Activated CD8-positive, alpha-beta memory T cell treated with anti-CD3 and anti-CD28 coated beads, Interleukin-2, amount 50 U/mL, for 48 hours (primary cell): ENCODE measurements at places on chromosomes 2 and 18.

GRCh38 chr2:62489162-62489561 is 16.8 kb downstream of the TMEM17 start:
- no peak for DNase-seq

DNA sequence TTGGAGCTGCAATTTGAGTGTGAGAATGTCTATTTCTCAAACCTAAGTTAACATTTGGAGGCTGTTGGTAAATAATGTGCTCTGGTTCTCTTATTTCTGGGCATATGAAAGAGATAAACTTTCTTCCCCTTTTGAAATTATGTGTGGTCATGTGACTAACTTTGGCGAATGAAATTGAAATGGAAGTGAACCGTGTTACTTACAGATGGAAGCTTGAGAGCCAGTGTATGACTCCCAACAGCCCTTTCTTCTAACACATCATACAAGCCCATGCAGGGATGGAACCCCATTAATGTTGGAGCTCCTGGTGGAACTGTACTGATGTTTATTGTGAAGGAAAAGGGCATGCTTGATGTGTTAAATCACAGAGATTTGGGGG is 725.8 kb downstream of the TSN start:
- DNase-seq = no peak

GRCh38 chr2:25374411-25374810 is 32.7 kb upstream of the DNMT3A start:
- DNase-seq = no peak

DNA sequence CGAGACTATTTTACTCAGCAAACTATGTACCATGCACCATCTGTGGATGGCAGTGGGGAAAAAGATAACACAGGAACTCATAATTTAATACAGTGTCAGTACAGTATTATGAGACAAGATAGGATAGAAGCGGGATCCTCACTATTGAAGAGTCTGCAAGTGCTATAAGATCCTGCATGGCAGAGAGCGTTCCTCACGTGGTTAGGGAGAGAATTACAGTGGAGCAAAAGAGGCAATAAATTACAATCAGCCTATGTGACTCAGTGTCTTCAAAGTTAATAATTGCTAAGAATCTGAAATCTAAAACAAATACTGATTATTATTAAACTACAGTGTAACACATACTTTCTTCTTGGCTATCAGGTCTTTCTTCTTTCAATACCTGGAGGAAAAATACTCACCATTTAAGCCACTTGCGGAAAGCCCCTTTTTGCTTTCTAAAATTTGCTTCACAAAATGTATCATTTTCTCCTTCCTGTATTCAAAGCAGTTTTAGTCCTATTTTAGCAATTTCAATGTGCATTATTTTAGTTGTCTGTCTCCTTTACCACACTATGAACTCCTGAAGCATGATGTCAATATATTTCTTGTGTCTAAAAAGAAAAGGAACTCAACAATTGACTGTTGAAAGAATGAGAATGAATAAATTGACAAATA is 342.9 kb downstream of the SPAG16 start:
- no peak for DNase-seq

- DNase-seq = peak; percentile 78
Observed at GRCh38 chr2:97745474-97746174, 32.2 kb downstream of the ZAP70 start.

DNA sequence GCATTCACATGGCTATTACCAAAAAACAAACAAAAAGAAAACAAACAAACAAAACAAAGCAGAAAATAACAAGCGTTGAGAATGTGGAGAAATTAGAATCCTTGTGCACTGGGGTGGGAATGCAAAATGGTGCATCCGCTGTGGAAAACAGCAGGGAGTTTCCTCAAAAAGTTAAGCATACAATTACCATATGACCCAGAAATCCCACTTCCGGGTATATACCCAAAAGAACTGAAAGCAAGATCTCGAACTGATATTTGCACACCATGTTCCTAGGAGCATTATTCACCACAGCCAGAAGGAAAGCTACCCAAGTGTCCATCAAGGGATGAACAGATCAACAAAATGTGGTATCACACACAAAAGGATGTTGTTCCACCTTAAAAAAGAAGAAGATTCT is 17.9 kb upstream of the TEX51 start:
- DNase-seq = no peak

DNA sequence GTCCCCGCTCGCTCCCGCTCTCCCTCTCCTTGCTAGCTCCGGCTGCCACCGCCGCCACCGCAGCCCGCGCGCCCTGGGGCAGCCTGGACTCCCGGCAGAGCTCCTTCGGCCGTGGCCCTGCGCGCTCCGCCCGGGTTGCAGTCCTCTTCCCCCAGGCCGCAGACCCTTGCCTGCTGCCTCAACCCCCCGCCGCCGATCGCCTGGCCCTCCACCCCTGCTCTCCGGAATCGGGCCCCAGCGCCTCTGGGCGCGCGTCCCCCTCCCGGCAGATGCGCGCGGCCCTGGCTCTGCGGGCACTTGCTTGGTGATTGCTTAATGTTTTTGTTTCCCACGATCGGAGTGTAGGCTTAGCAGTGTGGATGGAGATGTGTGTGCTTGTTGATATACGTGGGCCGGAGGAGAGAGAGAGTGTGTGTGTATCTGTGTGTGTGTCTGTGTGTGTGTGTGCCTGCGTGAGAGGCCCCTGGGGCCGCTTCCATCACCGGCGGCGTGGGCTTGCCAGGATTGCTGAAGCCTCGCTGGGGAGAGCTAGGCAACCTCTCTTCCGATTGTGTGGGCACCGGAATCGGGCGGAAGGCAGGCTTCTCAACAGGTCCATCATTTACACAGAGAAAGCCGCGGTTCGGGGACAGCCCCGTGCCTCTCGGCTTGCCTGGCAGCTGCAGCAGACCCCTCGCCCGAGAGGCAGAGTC is 877 bp downstream of the INHBB start:
- peak; percentile 59 for DNase-seq

- DNase-seq = no peak
Observed at GRCh38 chr18:36158266-36158867, 28.7 kb downstream of the ELP2 start.

GRCh38 chr2:144702051-144702450 is 182.1 kb upstream of the ZEB2 start:
- DNase-seq = no peak

GRCh38 chr18:26082475-26082874 is 7.9 kb downstream of the SS18 start:
- DNase-seq = no peak

GRCh38 chr2:67169417-67170140 is 227.6 kb upstream of the ETAA1 start:
- no peak for DNase-seq

DNA sequence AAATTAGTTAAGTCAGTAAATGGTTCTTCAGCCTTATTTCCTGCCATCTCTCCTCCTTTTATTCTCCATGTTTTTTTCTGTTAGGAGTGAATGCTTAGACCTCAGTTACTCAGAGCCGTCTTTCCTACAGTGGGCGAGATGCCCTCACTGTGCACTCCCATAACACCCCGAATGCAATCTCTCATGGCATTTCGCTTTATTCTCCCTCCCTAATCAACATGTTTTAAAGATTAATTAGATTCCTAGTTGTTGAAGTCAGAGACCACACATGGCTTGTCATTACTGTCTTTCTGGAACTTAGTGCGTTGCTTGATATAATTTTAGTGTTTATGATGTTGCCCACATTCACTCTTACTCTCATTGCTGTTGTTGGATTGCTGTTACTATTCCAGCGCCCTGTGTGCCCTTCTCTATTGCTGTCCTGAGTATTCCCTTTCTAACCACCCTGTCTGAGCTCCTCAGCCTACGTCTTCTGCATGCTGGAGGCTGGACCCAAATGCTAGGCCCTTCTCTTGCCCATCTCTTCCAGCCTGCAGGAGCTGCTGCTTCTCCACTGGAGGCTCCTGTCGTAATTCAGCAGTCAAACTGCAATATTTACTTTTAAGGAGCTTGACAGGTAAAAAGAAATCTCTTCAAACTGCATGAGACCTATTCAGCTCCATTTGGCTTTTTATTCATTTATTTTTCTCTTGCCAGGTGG is 99.3 kb downstream of the MAP2 start:
- DNase-seq = no peak

DNA sequence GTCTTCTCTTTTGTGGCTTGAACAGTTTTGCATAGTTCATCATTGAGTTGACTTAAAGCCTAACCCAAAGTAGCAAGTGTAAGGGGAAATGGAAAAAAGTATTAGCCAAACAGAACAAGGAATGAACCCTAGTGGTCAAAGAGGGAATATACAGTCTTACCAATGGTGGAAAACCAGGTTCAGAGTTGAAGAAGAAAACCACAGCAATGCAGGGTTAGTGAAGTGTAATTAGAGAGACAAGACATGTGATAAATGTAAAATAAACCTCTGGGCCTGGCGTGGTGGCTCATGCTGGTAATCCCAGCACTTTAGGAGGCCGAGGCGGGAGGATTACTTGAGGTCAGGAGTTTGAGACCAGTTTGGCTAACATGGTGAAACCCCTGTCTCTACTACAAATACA is 2.4 kb downstream of the TTN start:
- no peak for DNase-seq

DNA sequence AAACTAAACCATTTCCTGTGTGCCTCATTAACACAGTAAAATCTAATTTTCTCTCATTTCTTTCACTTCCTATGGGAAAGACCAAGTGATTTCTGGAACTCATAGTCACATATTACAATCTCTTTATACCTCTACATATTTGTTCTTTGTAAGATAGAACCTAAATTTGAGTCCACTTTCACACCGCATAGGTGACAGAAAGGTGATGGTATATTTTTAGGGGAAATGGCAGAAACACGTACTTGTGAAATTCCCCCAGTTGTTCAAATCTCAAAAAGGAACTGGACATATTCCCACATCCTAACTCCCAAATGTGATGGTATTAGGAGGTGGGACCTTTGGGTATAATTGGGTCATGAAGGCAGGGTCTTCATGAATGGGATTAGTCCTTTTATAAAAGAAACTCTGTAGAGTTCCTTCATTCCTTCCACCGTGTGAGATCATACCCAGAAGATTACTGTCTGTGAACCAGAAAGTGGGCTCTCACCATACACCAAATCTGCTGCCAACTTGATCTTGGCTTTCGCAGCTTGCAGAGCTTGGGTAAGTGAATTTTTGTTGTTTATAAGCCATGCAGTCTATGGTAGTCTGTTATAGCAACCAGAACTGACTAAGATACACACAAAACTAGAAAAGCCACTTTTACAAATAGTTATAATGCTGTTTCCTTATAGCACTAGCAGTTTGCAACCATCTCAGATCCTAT is 542.1 kb downstream of the DSC3 start:
- no peak for DNase-seq

DNA sequence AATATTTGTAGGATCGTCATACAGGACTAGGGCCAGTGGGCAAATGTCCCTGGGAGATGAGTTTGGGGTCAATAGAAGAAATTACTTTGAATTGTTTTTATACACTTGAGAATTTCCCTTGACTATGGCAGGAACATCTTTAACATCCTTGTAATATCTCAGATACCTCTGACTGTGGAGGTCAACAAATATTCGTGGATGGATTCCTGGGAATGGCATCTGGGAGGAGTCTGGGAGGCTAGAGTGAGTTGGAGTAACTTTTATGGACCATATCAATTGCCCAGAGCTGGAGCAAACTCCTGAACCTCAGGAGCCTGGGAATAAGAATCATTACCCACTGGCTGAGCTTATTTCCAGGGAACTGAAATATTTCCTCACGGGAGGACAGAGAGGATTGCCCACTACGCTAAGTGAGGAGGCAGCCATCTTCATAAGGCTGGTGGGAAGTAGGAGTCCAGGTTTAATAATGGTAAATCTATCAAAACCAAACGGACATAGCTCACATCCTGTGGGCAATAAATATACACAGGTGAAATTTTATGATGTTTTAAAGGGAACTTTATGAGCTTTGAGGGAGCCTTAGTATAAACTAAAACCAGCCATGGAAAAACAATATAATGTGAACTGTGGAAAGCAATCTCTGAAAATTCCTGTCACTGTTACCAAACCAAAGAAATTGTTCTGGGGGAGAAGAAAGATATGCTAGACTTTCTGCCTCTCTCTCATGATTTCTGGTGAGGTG is 44.4 kb upstream of the LCLAT1 start:
- DNase-seq = no peak

- no peak for DNase-seq
Observed at GRCh38 chr2:41878716-41879234, 169.0 kb upstream of the PKDCC start.

- no peak for DNase-seq
Observed at GRCh38 chr2:18899725-18900124, 310.4 kb upstream of the NT5C1B start.

GRCh38 chr18:48555465-48555995 is 16.7 kb downstream of the CTIF start:
- no peak for DNase-seq

- DNase-seq = no peak
Observed at GRCh38 chr2:72210470-72210869, 62.8 kb upstream of the CYP26B1 start.

GRCh38 chr2:241859017-241859435 is 332 bp upstream of the PDCD1 start:
- no peak for DNase-seq

DNA sequence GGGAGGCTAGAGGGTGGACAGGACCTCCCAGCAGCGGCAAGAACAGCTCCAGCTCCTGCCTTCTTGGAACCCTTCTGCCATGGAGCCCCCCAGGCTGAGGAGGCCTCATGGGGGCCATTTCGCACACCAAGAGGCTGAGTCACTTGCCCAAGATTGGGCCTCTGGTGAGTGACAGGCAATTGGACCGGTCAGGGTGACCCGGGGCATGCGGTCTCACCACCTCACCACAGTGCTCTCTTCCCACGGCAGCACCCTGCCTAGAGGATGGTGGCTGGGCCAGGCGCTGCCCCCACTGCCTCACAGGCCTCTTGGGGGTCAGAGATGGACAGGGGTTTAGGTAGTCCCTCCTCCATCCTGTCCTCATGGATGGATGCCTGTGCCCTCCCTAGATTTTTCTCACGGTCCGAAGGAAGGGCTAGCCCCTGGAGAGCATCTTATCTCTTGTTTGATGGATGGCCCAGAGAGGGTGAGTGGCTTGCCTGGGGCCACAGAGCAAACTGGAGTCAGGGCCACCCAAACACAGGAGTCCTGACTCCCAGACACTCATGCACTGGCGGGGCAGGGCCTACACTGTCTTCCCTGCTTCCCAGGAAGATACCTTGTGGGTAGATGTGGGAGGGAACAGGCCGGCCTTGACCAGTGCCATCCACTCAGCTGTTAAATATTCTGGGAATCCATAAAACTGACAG is 119.2 kb downstream of the INHBB start:
- no peak for DNase-seq

GRCh38 chr18:10798727-10799550 is 273.1 kb downstream of the NAPG start:
- no peak for DNase-seq

DNA sequence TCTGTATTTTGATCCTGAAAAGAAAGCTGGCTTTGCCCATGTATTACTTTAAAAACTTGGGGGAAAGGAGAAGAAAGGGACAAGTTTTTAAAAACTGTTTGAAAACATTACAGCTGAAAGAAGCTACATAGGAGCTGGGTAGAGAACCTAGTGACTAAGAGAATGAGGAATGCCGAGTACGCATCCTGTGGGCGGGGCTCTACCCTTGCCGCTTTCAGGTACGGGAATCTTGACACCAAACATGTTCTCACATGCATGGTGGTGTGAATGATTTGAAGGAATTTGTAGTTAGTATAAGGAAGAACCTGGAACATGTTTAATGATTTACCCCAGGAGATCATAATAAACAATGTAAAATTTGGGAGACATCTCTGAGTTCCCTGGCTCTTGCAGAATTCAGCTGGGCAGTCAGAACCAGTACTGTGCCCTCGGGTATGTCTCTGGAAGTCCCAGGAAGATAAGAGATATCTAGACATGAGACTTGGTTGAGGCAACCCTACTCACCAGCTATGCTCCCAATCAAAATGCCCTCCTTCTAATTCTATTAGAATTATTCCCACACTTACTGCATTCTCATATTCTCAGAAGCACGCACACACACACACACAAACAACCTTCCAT is 16.5 kb upstream of the TGFA start:
- DNase-seq = no peak
